ENCODE measurements at places on chromosomes 7 and 10. TPM values are rescaled to one million over a fixed set of nuclear protein-coding genes. Genes with fewer than 3 reads are reported as not detected.

DNA sequence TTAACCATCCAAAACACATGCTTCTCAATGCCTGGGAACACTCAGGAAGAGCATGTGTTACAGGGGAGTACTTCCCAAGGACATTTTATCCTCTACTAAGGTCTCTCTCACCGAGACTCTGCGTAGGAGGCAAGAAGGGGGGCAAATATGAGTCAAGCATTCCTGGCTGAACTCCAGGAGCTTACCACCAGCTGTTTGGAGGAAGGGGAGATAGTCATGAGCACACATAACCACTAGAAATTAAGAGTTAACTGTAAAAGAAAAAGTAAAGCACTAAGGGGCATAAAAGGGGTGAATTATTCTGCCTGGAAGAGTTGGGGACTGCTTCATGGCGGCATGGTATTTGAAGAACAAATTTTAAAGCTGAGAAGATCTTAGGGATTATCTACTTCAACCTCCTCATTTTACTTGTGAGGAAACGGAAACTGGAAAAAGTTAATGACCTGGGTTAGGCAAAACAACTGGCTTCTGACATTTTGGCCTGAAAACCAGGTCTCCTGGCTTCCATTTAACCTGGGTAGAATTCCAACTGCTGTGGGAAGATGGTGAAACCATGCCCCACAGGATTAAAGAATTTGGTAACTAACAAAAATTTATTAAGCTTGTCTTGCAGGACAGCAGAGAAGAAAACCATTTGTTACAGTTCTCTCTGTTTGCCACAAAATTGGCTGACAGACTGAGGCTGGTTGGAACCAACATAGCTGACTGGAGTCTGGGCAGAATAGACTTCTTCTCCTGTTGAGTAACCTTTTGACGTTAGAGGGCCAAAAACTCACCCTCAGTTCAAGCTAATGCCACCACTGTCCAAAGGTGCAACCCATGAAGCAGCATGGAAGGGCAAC is 85.5 kb downstream of the SLC25A13 start:
- no peak overlapping the region for H3K4me3 ChIP-seq
- no peaks in the 10 kb centered on the region for H3K27me3 ChIP-seq
- no peak overlapping the region for H3K27ac ChIP-seq
- peaks cover 6% of the 10 kb centered on the region for H3K36me3 ChIP-seq

The SPAM1 gene
- total RNA-seq: not detected

The HMX3 gene
- total RNA-seq: not detected

DNA sequence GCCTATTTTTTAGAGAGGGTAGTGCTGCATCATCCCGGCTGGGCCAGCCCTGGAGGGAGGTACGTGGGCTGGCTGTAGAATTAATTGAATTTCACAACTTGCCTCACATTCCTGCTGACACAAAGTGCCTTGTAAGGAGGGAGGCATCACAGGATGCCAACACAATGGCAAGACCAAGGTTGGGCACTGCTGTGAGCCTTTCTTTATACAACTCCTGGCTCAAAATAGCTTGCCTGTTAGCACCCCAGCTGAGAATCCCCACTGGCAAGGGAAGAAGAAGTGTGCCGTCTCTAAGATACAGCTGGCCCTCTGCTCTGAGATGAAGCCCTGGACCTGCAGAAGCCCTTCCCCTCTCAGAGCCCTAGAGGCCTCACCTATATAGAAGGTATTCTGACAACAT is 873.9 kb downstream of the GRID1 start:
- no peaks in the 10 kb centered on the region for H3K36me3 ChIP-seq
- DNase-seq: no peak
- no peak overlapping the region for H3K27ac ChIP-seq
- no peak overlapping the region for H3K4me3 ChIP-seq

DNA sequence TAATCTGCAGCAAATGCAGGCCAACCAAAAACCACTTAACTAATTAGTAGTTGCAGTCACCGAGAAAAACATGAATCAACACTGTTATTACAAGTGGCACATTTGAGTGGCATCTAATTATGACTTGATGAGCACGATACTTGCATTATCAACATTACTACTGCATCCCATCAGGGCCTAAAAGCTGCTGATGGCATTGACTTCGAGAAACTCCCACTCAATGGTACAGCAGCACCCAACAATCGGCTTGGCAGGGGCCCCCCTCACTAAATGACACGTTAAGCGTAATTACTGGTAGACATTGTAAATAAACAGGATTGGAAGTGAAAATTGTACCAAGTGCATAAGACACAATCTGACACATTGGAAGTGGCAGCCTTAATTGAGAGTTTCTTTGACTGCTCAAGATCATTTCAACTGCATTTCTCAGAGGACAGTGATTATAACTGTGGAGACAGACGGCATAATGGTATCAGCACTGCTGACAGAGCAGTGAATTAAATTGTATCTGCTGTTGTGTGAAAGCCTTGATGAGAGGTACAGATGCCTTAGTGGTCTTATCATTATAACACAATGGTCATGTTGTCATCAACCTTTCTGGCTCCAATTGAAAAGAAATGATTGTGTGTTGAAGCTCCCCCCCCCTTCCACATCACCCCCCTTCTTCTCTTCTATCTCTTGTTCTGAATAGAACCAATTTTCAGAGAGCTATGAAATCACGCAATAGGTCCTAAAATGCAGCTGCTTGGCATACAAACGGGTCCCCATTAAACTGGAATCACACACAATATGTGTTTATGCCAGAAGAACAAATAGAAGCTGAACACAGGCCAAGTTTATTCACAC is 43.4 kb downstream of the SHTN1 start:
- DNase-seq: no peak
- H3K36me3 ChIP-seq: no peaks in the 10 kb centered on the region
- H3K27ac ChIP-seq: no peak overlapping the region

- H3K27ac ChIP-seq: no peak overlapping the region
- H3K4me1 ChIP-seq: peaks cover 11% of the 10 kb centered on the region
- H3K36me3 ChIP-seq: no peaks in the 10 kb centered on the region
Measured at GRCh38 chr10:73902351-73902750, 8.6 kb upstream of the PLAU start.

The ZNF655 gene
- total RNA-seq: 86.0 TPM

GRCh38 chr7:24283897-24284698 is at the start of gene NPY:
Gene NPY, plus strand, starts transcription at chr7:24284190. Its CDS starts 1,051 bp downstream, at chr7:24285241.
- H3K36me3 ChIP-seq: no peaks in the 10 kb centered on the region
- no peak within 1 kb of the TSS for H3K27ac ChIP-seq
- peaks cover 15% of the 10 kb centered on the region for H3K4me1 ChIP-seq
- H3K27me3 ChIP-seq: peaks cover 62% of the 10 kb centered on the region
- no peak within 1 kb of the TSS for H3K4me3 ChIP-seq
- DNase-seq: no peak

- DNase-seq: no peak
- H3K4me1 ChIP-seq: no peaks in the 10 kb centered on the region
- H3K4me3 ChIP-seq: no peak overlapping the region
- H3K27me3 ChIP-seq: no peaks in the 10 kb centered on the region
- H3K36me3 ChIP-seq: no peaks in the 10 kb centered on the region
- H3K27ac ChIP-seq: no peak overlapping the region
Measured at GRCh38 chr7:47039904-47040303, 542.0 kb downstream of the TNS3 start.

The CFAP69 gene
- total RNA-seq: not detected

The CEP55 gene
- total RNA-seq: 75.6 TPM

DNA sequence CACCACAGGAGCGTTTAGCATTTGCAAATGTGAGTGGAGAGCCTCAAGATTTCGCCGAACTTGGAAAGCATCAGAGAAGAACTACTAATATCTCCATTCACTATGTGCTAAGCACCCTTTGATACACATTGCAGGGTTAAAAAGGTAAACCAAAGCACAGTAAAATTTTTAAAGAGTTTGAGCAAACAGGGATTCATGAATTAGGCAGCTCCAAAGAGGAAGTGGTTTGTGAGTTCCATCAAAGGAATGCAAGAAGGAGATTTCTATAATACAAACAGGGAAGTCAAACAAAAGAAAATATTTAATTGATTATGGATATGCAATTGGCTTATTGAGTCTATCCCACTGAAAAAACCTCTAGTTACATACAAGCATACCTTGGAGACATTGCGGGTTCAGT is 81.1 kb upstream of the TMEM72 start:
- H3K36me3 ChIP-seq: no peaks in the 10 kb centered on the region
- no peak overlapping the region for H3K27ac ChIP-seq
- H3K4me1 ChIP-seq: no peaks in the 10 kb centered on the region
- H3K27me3 ChIP-seq: no peaks in the 10 kb centered on the region
- DNase-seq: no peak

The ZNF239 gene
- 0.26 TPM for total RNA-seq

- peaks cover 18% of the 10 kb centered on the region for H3K36me3 ChIP-seq
- peaks cover 4% of the 10 kb centered on the region for H3K27me3 ChIP-seq
- H3K4me3 ChIP-seq: peak overlapping the region; percentile 96
- peaks cover 42% of the 10 kb centered on the region for H3K4me1 ChIP-seq
- peak; percentile 56 for DNase-seq
Measured at GRCh38 chr7:2520761-2521290, 1.3 kb downstream of the LFNG start.

DNA sequence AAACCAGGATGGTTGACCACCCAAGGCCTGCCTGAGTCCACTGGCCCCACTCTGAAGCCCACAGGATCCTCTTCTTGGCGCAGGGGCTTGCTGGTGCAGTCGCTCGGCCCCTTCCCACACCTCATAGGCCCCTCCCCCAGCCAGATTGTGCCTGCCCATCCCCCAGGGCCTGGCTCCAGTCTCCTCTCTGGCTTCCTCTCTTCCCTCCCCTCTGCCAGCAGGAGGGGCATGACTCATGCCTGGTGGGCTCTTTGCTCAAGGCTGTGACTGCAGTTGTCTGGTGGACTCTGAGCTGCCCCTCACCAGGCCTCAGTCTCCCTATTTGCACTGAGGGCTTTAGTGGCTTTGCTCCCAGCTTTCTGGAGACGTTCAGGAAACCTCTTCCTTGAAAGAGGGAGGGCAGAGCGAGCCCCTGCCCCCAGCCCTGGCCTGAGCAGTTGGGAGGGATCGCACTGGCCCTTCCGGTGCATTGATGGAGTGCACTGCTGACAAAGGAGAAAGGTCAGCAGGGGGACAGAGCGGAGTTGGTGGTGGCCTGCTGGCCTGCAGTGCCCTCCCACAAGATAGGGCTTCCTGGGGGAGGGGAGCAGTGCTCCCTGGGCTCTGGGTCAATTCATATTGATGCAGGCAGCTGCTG is 60.7 kb downstream of the ZMIZ1 start:
- no peaks in the 10 kb centered on the region for H3K27me3 ChIP-seq
- DNase-seq: no peak
- no peak overlapping the region for H3K4me3 ChIP-seq
- H3K27ac ChIP-seq: no peak overlapping the region
- H3K4me1 ChIP-seq: no peaks in the 10 kb centered on the region

The GHRHR gene
- not detected for total RNA-seq

- no peak overlapping the region for H3K27ac ChIP-seq
- DNase-seq: no peak
- no peak overlapping the region for H3K4me3 ChIP-seq
- no peaks in the 10 kb centered on the region for H3K36me3 ChIP-seq
Measured at GRCh38 chr10:131204406-131205152, 106.9 kb downstream of the TCERG1L start.

Measured in activated CD8-positive, alpha-beta memory T cell treated with anti-CD3 and anti-CD28 coated beads, Interleukin-2, amount 10 ng/mL, durations not matched to agents 7 days and 5 days (primary cell).